Mesenteric fat pad (tissue), 1 donor: ENCODE measurements at places on chromosomes 6 and 20. TPM values are rescaled to one million over a fixed set of nuclear protein-coding genes. Genes with fewer than 3 reads are reported as not detected.

- DNase-seq = no peak
Measured at GRCh38 chr6:39496915-39497314, 174.4 kb upstream of the KCNK16 start.

GRCh38 chr20:44460795-44461141 is 14.9 kb upstream of the TTPAL start:
- DNase-seq = no peak

DNA sequence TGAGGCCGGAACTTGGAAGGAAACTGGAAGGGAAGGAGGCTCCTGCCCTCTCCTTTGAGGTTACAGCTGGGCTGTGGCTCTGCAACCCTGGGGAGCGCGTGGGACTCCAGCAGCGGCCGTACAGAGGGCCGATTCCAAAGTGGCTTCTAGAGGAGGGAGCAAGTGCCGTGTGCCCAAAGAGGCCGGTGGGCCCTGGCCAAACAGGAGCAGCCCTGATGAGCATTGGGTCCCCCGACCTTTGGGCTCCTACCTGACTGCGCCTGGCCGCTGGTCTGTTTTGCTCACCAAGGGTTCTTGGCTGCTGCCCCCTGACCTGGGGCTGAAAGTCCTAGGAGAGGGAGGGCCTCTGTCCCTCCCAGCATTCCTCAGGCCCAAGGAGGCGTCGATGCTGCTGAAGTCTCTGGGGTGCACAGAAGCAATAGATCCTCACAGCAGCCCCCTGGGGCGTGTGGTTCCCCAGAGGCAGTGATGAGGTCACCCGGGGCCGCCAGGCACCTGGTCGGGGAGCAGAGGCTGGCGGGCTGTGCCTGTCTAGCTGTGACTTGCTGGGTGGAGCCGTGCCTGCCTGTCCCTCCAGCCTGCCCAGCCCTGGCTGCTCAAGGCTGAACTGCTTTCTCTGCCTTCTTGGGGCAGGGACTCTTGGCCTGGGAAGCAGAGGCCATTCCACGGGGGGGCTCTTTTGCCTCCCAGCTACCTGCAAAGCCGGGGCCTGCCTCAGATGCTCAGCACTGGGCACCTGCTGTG is 9.8 kb downstream of the RBM38 start:
- no peak for DNase-seq

GRCh38 chr20:14319704-14320103 is 17.7 kb downstream of the FLRT3 start:
- no peak for DNase-seq

GRCh38 chr6:28401172-28401571 is 1.6 kb upstream of the ZSCAN12 start:
- DNase-seq = no peak

The POM121L2 gene
- not detected for total RNA-seq

- no peak for DNase-seq
Measured at GRCh38 chr20:38479596-38479995, 7.0 kb downstream of the RALGAPB start.

- DNase-seq = no peak
Measured at GRCh38 chr6:117444600-117444999, 18.9 kb upstream of the ROS1 start.

The PACRG gene
- not detected for total RNA-seq

The IP6K3 gene
- total RNA-seq = 0.13 TPM

The ELOVL2 gene
- 0.10 TPM for total RNA-seq

DNA sequence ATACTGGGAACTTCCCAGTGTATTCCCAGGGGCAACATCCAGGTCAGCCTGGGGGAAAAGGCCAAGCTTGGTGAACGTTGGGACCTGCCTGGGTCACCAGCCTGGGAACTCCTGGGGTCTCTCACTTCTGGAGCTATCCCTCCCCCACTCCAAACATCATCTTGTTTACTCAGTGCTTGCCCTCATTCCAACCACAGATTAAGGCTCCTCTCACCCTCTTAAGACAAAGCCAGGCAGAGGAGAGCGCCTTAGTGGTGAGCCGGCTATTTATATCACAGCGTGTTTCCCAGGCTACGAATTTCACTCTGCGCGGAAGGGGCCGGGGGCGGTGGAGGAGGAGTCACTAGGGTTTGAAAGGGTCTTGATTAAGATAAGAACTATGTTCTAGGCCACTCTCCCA is 12.1 kb downstream of the PRPH2 start:
- DNase-seq = no peak

The EPB41L1 gene
- 59.7 TPM for total RNA-seq

DNA sequence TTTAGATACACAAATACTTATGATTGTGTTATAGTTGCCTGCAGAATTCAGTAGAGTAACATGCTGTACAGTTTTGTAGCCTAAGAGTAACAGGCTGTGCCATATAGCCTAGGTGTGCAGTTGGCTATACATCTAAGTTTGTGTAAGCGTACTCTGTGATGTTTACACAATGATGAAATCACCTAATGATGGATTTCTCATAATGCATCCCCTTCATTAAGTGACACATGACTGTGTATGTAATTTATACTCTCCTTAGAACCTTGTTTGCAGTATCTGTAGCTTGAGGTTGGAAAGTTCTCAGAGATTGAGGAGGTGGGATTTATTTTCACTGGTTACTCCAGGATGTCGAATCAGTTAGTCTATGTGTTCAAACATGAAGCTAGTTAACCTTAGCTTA is 67.0 kb upstream of the TMEM30A start:
- no peak for DNase-seq

GRCh38 chr6:54655162-54655561 is 191.4 kb upstream of the FAM83B start:
- no peak for DNase-seq

The E2F1 gene
- 2.3 TPM for total RNA-seq

DNA sequence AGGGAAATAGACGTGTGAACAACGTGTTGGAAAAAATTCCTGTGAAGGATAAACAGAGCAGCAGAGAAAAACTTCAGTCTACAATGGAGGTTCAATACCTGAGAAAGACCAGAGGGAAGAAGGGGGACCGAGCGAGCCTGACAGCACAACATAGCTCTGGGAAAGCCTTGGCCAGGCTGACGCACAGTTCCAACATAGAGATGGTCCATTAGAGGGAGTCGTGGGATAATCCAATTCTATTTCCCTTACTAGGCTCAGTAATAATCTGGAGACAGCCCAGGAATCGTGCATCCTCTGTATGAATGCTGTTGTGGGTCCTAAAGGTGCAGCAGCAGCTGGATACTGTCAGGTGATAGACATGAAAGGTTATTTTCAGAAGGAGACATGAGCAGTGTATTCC is 370.8 kb upstream of the BTBD3 start:
- DNase-seq = no peak
